Bronchial smooth muscle cell (primary cell): ENCODE measurements at places on chromosomes 3 and 15. TPM values are rescaled to one million over a fixed set of nuclear protein-coding genes. Genes with fewer than 3 reads are reported as not detected.

The SLC28A2 gene
- total RNA-seq = not detected in 2 replicates

The AQP9 gene
- total RNA-seq = not detected in 2 replicates

The AADACL2 gene
- not detected in 2 replicates for total RNA-seq

The GOLGA6L9 gene
- 1.7 and 2.7 TPM in 2 replicates for total RNA-seq

The MUC13 gene
- not detected in 2 replicates for total RNA-seq

The MEGF11 gene
- not detected in 2 replicates for total RNA-seq

The FBN1 gene
- total RNA-seq = 1,286 and 1,431 TPM in 2 replicates

The SUSD5 gene
- 3.9 and 5.7 TPM in 2 replicates for total RNA-seq

The CLDN16 gene
- not detected in 2 replicates for total RNA-seq

The TM6SF1 gene
- total RNA-seq = 1.9 and 2.0 TPM in 2 replicates

The FOXB1 gene
- not detected in 2 replicates for total RNA-seq

The THAP10 gene
- total RNA-seq = 1.3 and 1.5 TPM in 2 replicates

The GRM2 gene
- under 0.01 TPM in 2 replicates for total RNA-seq

The CAPN3 gene
- total RNA-seq = 1.7 and 3.2 TPM in 2 replicates

The LRRC15 gene
- 0.26 and 2.7 TPM in 2 replicates for total RNA-seq

The MAPKAPK3 gene
- 22.5 and 32.2 TPM in 2 replicates for total RNA-seq

The SLC6A1 gene
- not detected in 2 replicates for total RNA-seq

The KBTBD8 gene
- 0.77 and 1.4 TPM in 2 replicates for total RNA-seq

The PLSCR5 gene
- not detected in 2 replicates for total RNA-seq

The RYR3 gene
- total RNA-seq = under 0.01 TPM in 2 replicates

The SENP8 gene
- total RNA-seq = 1.2 and 2.2 TPM in 2 replicates

The GOLGA8K gene
- total RNA-seq = 0.16 and 0.17 TPM in 2 replicates

The GPR62 gene
- not detected in 2 replicates for total RNA-seq

The GASK1A gene
- 0.26 and 3.3 TPM in 2 replicates for total RNA-seq

The SNTN gene
- not detected in 2 replicates for total RNA-seq

The VEPH1 gene
- total RNA-seq = 24.0 and 30.5 TPM in 2 replicates

The ZIC1 gene
- total RNA-seq = not detected in 2 replicates

The ZBTB47 gene
- 24.4 and 45.8 TPM in 2 replicates for total RNA-seq

The CAMP gene
- total RNA-seq = 0.26 TPM in 1 of 2 replicates, not detected in the other

The RNU5B-1 gene
- total RNA-seq = not detected in 2 replicates

The SAMD7 gene
- not detected in 2 replicates for total RNA-seq

The DPPA4 gene
- total RNA-seq = not detected in 2 replicates

The MRAS gene
- total RNA-seq = 29.1 and 40.8 TPM in 2 replicates

The MED12L gene
- total RNA-seq = 0.09 and 0.47 TPM in 2 replicates

The TM4SF18 gene
- under 0.01 TPM in 1 of 2 replicates, not detected in the other for total RNA-seq

The FAM219B gene
- 25.5 and 30.3 TPM in 2 replicates for total RNA-seq

The CYP8B1 gene
- total RNA-seq = not detected in 2 replicates

The SLC12A8 gene
- total RNA-seq = 2.8 and 6.4 TPM in 2 replicates

The DPPA2 gene
- not detected in 2 replicates for total RNA-seq

The APOD gene
- 1.2 and 1.3 TPM in 2 replicates for total RNA-seq

The CACNA2D2 gene
- 0.09 and 0.16 TPM in 2 replicates for total RNA-seq

The DZIP1L gene
- 17.5 and 22.2 TPM in 2 replicates for total RNA-seq

The SLITRK3 gene
- not detected in 2 replicates for total RNA-seq
